DMS153 (cell line): ENCODE measurements at places on chromosomes 1 and 21.

DNA sequence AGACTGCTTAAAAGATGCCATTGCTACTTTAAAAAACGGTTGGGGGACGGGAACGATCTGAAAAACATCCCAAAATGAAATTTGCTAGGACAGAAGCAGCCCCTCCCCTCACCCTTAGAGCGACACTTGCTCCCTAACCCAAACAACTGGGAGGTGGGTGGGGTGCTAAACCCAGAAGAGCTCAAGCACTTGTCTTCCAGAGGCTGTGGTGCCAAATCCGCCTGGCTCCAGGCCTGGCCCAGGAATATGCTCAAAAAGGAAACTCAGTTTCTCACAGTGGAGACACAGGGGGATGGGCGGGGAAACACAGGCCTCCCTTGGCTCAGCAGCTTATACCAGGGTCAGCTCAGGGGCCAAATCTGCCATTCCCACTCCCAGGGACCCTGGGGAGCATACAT, 644 bp upstream of the PBXIP1 start:
- no peak for DNase-seq

- no peak for DNase-seq
These were observed 3.7 kb upstream of the C8A start for GRCh38 chr1:56850922-56851321.

GRCh38 chr1:111006556-111006955, 42.8 kb upstream of the LRIF1 start:
- no peak for DNase-seq

GRCh38 chr1:91006113-91006908, 15.5 kb downstream of the ZNF644 start:
- no peak for DNase-seq

DNA sequence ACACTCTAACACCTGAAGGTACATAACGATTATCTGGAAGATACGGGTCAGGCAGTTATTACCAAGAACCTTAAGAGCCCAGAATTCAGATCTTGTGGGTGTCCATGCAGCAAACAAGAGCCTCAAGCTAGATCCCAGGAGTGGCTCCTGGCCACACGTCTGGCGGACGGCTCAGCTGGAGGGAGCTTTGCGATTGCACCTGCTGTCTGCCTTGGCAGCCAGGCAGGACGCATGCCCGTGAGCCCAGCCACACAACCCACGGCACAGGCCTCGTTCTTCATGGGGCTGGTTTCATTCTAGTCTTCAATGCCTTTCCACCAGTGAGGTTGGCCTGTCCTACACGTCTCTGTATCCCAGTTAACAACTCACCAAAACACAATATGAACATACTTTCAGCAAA, 5.7 kb downstream of the CCNL2 start:
- no peak for DNase-seq

DNA sequence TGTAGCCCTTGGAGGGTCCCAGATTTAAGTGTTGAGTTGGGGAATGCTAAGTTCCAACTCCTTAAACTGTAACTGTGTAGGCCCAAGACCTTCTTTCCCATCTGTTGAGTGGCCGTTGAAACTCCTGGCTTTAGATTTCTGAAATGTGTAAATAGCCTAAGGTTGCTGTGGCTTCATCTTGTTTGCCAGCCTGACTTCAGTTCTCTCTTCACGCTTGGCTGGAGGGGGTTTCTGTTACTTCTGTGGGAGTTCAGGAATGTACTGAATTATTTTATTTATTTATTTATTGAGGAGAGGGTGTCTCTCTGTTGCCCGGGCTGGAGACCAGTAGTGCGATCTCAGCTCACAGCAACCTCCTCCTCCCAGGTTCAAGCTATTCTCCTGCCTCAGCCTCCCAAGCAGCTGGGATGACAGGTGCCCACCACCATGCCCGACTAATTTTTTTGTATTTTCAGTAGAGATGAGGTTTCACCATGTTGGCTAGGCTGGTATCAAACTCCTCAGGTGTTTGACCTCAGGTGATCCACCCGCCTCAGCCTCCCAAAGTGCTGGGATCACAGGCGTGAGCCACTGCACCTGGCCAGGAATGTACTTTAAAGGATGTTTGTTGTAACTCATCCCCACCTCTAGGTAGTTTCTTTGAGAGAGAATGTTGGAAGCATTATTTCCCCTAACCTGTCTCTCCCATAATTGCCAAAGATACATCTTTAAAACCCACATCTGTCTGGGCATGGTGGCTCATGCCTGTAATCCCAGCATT, 5.9 kb downstream of the TTC39A start:
- no peak for DNase-seq

- no peak for DNase-seq
These were observed 15.0 kb downstream of the ZNF124 start for GRCh38 chr1:247156787-247157232.

DNA sequence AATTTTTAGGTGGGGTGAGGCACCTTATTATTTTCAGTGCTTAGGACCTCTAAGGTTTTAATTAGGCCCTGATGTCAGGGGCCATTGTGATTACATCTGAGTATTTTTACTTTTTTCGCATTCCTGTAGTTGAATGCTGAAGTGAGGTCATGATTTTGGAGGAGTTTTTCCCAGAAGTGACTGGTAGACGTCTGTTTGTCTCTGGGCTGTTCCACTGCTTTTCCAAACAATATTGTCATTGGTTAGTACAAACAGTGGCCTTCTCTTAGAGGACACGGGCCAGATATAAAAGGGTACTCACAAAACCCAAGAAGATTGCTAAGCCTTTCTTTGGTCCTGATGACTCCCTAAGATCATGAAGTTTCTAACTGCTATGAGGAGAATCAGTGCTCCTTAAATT, 7.6 kb upstream of the RASAL2 start:
- no peak for DNase-seq

DNA sequence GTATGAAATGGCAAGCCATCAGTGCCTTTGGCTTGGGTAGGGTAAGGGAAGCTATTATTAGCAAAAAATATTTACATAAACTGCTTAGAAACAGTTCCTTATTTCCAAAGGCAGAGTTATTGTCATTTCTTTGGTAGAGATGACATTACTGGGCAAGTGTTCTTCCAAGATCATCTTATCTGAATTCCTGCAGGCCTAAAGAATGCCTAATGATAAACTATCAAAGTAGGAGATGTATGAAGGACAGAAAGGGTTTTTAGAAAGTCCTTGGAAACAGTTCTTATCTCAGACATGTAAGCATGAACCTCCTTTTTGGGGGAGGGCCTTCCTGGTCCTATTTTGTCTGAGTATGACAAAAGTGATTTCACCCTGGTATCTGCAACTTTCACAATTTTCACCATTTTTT, 5.1 kb upstream of the FRRS1 start:
- no peak for DNase-seq

GRCh38 chr21:34674468-34674867, 5.7 kb downstream of the CLIC6 start:
- no peak for DNase-seq

- DNase-seq, result no peak
These were observed 131.5 kb downstream of the DNM3 start for GRCh38 chr1:171972846-171973245.

GRCh38 chr1:202018468-202019234, 8.3 kb downstream of the ELF3 start:
- peak; percentile 97 for DNase-seq

DNA sequence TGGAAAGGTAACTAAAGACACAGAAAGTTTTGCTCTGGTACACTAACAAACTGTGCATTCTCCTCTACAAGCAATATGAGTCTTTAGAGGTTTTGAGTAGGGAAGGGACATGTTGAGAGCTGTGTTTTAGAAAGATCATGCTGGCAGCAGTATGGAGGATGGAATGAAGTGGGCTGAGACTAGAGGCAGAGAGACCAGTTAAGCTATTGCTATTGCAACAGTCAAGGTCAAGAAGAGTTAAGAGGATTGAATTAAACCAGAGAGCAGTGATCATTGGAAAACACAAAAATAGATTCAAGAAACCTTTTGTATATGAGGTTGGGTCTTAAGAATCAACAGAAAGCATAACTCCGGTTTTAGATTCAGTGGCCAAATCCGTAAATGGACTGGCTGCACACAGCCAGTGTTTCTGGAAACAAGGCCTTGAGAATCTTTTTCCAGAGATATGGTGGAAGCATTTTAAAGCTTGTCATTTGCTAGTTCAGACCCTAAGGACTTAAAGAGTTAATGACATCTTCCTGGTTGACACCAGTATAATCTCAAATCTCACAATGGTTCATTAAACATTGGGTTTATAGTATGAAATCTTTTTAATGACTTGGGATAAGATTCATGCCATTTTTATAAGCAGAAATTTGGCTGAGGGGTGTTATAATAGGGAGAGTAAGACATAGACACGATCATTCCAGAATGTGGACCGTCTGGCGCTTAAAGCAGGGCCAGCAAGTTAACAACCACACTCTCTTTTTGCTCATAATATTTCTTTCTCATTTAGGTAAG, 177.9 kb downstream of the NR5A2 start:
- DNase-seq, result no peak

DNA sequence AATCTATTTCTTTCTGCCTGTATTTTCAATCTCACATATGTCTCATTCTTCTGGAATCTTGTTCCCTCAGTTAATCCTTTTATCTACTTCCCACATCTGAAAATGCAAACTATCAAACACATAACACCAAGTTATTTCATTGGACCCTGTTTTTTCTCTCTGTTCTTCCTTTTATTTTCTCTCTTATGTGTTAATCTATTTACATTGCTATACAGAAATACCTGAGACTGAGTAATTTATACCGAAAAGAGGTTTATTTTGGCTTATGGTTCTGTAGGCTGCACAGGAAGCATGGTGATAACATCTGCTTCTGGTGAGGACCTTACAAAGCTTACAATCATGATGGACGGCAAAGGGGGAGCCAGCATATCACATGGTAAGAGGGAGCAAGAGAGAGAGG, 247.6 kb downstream of the TGFB2 start:
- DNase-seq, result no peak

- no peak for DNase-seq
These were observed 37.8 kb downstream of the LRRC71 start for GRCh38 chr1:156958247-156958714.

GRCh38 chr1:16205891-16206546, 6.4 kb downstream of the ARHGEF19 start:
- DNase-seq, result no peak

GRCh38 chr21:34365809-34366208, 2.0 kb downstream of the KCNE2 start:
- no peak for DNase-seq

DNA sequence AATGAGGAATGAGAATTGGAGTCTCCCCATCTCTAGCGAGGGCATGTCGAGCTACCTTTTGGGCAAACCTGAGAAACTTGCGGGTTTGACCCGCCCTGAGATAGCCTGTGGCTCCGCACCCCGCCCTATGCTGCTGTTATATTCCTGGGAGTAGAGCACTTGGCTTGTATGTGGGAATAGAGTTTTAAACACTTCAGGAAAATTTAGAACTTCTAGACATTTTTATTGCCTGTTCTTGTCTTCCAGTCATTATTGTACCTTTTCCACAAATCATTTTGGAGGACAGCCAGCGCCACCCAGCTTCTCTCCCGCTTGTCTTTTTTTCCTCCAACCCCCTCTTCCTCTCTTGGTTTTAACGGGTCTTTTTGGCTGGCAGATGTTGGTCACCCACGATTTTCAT, 738 bp downstream of the GNPAT start:
- DNase-seq, result no peak

GRCh38 chr21:22062472-22063139, 1064.4 kb downstream of the NCAM2 start:
- DNase-seq, result no peak

DNA sequence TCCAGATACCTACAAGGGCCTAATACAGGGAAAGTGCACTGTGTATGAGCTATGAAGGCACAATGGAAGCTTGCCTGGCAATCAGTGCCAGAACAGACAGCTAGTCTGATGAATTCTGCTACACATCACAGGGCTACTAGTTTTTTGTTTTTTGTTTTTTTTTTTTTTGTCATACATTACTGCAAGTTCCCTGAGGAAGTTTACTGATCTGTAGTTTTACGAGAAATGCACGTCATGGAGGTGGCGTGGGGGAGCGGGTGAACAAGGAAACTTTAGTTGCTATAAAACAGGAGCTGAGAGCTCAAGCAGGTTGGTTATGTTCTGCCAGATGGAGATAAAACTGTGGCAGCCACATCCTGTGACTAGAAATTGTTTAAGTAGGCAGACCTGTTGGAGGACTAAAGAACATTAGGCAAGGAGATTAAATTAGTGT, 17.7 kb downstream of the PTPRC start:
- peak; percentile 7 for DNase-seq

DNA sequence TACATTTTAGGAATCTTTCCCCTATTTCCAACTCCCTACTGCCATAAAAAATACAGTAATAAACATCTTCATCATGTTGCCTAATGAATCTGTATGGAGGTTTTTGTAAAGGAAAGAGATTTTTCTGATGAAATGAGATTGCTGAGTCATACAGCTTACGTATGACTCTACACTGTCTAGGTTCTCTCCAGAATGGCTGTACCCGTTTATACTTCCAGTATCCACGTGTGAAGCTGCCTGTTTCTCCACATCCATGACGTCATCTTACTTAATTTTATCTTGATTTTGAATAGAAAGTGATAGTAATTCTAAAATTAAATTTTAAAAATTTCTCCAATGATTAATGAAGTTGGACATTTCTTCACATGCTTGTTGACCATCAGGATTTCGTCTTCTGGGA, 103.7 kb downstream of the COQ8A start:
- DNase-seq, result no peak

- no peak for DNase-seq
These were observed at the start of gene COL6A1 for GRCh38 chr21:45981151-45982091. Gene COL6A1 (plus strand): TSS chr21:45981770. CDS start chr21:45981851, 81 bp downstream.

GRCh38 chr1:201215531-201216357, 25.1 kb downstream of the IGFN1 start:
- no peak for DNase-seq

DNA sequence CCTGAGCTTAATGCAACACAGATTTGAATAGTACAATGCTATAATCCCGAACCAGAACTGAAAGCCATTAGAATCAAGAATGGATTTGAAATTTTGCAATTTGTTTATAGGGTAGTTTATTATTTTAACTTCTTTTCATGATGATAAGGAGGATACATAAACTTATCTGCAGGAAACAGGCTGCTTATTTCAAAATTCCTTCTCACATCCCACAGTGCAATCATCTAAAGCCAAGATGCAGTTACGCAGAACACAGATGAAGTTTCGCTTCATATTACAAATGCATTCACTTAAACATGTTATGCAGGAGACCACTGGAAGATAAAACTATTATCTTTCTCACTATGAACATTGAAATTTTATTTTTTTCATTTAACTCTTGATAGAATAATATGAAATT, 1019.6 kb downstream of the PLA2G4A start:
- DNase-seq, result no peak

- DNase-seq, result no peak
These were observed 1.9 kb upstream of the ARID1A start for GRCh38 chr1:26693599-26694572.

GRCh38 chr1:41539418-41539805, 54.9 kb upstream of the EDN2 start:
- no peak for DNase-seq

- DNase-seq, result no peak
These were observed 21.2 kb upstream of the JUN start for GRCh38 chr1:58804853-58805565.
